Stimulated activated CD8-positive, alpha-beta memory T cell treated with anti-CD3 and anti-CD28 coated beads, Interleukin-7, amount 100 ng/mL, for 48 hours (primary cell): ENCODE measurements at places on chromosomes 4 and X.

DNA sequence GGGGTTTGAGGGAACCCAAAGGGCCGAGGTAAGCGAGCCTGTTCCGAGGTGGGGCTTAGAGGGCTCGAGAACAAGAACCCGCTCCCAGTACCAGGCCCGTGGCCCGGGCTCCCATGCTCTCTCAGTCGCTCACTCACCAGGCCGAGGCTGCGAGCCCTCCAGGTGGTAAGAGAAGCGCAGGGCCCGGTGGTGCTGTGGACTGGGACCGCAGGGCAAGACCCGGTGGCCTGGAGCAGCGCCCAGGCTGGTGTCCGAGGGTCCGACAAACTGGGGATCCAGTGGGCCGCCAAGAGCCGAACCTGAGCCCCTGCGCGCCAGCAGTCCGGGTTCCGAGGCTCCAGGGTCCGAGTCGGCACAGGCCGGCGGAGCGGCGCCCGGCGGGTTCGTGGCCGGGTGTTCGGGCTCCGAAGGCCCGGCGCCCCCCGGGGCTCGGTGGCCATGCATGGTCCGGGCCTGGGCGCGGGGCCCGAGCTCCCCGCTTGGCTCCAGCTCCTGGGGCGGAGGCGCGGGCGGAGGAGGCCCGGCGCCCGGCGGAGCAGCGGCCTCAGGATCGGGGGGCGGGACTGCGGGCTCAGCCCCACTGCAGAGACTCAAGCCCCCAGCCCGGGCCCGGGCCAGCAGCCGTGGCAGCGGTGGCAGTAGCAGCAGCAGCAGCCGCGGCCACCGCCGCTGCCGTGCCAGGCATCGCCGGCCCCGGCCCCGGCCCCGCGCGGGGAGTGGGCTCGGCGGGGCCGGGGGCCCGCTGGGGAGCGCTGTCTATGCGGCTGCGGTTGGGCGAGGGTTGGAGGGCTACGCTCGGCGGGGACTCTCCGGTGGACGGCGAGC, 833 bp downstream of the FGD1 start:
- no peak for DNase-seq

- DNase-seq: peak; percentile 83
Measured at GRCh38 chr4:70901984-70902576, at the start of gene MOB1B. Gene MOB1B (plus strand): TSS chr4:70902369. CDS start chr4:70902537, 168 bp downstream.

GRCh38 chr4:56828784-56829535, 7.5 kb upstream of the SPINK2 start:
- DNase-seq: no peak

- no peak for DNase-seq
Measured at GRCh38 chr4:145781351-145781750, 101.4 kb downstream of the C4orf51 start.

GRCh38 chr4:52059372-52059771, 8.3 kb downstream of the SPATA18 start:
- no peak for DNase-seq

GRCh38 chr4:48119646-48120045, 14.4 kb downstream of the TXK start:
- DNase-seq: no peak

DNA sequence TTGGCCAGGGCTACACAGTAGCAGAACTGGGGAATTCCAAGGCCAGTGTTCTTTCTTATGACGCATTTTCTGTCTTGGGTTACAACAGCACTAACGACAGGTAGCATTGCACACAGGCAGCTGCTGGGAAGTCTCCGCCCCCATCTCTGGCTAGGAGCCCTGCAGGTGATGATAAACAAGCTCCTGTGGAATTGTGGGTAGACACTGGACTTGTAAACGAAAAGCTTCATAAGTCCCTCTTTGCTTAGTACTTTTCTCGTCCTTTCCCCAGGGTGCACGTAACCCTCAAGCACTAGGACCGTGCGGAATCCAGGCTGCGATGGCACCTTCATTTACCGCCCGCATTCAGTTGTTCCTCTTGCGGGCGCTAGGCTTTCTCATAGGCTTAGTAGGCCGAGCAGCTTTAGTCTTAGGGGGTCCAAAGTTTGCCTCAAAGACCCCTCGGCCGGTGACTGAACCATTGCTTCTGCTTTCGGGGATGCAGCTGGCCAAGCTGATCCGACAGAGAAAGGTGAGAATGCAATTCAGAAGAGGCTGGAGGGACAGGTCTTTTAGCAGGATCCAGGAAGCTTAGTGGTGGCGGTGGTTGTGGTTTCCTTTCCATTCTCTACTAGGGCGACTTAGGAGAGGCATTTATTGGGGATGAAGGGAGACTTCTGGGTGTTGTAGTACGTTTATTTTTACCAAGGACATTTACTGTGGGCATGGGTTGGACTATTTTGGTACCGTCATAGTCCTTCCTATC, at the start of gene FAAH2:
TSS of gene FAAH2 (plus strand) at position 200 of the 745 bp plus-strand sequence. CDS start at position 320, 120 bp downstream.
- DNase-seq: peak; percentile 4

GRCh38 chr4:38281371-38282071, 321.3 kb downstream of the PTTG2 start:
- DNase-seq: no peak

DNA sequence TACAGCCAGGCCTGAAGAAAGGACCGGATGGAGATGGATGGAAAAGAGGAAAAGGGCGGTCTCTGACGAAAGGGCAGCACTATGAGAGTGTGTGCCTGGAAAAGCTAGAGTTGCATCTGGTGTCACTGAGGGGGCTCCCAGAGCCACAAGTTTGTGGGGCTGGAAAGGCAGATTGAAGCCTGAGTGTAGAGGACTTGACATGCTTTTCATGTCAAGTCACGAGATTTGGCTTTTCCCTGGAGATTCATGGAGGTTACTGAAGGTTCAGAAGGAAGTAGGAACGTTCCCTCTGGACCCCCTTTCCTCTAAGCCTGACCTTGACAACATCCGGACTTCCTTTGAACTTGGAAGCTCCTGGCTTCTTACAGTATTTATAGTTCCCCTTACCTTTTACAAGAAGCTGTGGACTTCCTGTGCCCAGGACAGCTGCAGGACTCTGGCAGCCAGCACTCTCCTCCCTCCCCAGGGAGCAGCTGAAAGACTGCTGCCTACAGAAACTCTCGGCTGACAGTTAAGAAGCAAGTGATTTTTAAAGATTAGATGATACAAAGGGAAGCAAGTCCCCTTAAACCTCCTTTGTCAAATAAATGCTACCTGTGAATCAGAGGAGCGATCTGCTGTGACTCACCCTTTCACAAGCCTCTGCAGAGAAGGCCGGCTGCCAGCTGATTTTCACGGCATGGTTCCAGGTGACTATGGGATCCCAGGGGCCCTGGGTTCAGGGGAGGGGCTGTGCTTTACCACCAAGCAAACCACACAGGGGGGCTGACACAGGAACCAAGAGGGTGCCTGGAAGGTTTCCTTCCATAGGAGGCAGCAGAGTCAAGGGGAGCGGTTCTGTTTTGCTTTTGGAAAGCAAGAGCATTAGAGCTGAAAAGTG, 72.9 kb upstream of the STIM2 start:
- peak; percentile 60 for DNase-seq

DNA sequence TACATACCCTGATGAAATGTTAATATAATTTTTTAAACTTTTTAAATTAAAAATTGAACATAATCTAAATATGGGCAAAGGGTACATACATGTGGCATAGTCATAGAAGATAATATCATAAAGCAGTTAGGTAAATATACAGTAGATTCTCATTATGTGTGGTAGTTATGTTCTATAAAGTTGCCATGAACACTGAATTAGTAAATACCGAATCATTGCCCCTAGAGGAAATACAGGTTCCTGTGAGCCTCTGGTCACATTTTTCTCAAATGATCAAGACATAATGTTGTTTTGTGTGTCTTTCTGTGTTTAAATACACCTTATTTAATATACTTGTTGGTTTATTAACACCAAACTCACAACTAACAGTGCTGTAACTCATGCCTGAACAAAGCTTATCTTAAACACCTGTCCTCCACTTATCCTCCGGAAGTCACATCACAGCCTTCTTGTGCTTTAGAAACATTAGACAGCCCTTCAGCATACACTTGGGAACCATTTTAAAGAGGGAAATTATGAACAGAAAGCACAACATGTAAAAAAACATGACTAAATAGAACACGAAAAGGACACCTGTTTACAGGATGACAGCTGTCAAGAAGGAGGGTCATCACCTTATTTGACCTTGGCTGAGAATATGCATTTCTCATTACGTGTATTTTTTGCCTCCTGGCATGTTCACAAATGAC, 169.4 kb upstream of the NAP1L5 start:
- DNase-seq: no peak

- DNase-seq: no peak
Measured at GRCh38 chr4:69874507-69874906, 14.6 kb upstream of the SULT1E1 start.

DNA sequence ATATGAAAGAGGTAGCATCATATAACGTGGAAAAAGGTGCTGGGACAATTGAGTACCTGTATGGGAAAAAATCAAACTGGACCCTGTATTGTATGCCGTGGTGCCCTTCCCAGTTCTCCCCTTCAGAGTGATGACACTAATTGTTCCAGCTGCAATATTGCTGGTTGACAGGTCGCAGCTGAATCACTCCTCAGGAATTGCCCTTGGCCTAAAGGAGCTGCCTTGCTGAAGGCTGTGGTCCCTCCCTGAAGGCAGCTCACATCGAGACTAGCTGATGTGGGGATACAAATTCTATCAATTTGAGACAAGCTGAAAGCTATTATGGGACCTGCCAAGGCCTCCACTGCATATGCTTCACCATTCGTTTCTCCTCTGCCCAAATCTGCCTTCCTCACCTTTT, 39.3 kb upstream of the CXCL8 start:
- DNase-seq: no peak

- DNase-seq: no peak
Measured at GRCh38 chr4:69056921-69057550, 39.2 kb upstream of the UGT2B7 start.

- DNase-seq: no peak
Measured at GRCh38 chr4:124432500-124432899, 280.0 kb downstream of the ANKRD50 start.

DNA sequence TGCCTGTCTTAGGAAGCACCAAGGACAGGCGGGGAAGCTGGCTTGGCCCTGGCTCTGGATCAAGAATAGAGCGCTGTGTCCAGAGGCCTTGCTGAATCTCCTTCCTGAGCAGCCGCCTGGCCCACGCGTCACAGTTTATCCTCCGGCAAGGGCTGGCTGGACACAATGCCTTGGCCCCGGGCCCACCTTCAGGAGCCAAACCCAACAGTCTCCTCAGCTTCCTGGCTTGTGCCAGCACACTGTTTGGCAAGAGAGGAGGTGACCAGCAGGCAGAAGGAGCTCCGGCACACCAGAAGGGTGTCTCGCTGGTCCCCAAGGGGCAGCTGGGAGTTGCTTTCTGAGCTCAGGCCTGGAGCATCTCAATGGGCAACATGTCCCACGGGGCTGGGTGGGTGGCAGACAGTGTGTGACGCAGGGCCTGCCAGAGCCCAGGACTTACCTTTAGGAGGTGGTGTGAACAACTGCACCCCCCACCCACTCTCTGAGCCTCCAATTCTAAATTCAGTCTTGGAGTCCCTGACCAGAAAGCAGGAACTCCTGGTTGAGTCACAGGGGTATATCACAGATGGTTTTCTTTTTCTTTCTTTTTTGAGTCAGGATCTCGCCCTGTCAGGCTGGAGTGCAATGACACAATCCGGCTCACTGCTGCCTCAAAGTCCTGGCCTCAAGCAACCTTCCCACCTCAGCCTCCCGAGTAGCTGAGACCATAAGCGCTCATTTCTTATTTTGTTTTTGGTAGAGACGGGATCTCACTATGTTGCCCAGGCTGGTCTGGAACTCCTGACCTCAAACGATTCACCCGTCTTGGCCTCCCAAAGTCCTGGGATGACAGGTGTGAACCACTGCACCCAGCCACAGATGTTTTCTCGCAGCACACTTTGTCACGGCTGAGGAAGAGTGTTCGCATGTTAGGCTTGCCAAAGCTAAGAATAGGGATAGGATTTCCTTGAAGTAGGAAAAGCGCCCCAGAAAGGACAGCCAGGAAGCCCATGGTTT, 361.2 kb downstream of the BCOR start:
- DNase-seq: no peak

GRCh38 chrX:154051201-154051810, 31.6 kb upstream of the IRAK1 start:
- peak; percentile 34 for DNase-seq

DNA sequence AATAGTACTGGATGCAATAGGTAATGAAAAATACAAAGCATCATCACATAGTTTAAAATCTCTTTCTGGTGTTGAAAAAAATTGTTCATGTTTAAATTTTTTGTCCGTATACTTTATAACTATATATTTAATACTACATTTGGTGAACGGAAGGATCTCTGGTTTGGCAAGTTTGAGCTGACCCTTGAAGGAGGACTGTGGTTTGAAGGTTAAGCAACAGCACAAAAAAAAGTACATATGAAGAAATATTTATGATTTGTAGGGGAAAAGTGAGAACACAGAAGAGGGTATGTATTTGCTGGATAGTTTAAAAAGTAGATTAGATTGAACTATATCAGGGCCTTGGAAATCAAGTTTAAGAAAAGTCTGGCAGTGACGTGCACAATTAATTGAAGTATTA, 13.3 kb downstream of the SRP72 start:
- DNase-seq: no peak

GRCh38 chr4:52135171-52135570, 84.1 kb downstream of the SPATA18 start:
- DNase-seq: no peak

DNA sequence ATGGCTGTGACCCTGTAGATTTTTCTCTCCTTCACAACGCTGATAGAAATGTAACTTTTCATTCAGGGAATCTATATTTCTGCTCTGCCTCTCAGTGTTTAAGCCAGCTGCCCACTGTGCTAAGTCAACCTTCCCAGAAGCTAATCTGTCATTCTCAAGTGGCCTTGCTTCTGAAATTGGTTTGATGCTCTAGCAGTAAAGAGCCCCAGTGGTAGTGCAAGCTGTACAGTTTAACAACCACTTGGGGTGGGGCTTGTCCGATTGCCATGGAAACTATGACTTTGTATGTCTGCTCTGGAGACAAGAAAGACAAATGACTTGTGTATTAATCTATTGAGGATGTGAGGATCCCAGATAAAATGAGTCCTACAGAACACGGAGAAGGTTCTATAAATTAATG, 620.9 kb upstream of the GALNT7 start:
- no peak for DNase-seq

DNA sequence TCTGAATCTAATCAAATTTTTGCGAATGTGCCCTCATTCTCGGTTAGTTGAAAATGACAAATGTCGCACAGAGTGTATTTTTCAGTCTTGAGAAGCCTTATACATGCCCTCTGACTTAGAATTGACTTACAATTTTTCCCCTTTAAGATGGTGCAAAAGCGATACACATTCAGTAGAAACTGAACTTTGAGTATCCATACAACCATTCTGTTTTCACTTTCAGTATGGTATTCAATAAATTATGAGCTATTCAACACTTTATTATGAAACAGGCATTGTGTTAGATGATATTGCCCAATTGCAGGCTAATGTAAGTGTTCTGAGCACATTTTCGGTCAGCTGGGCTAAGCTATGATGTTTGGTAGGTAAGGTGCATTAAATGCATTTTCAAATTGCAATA, 43.4 kb downstream of the SLC9A7 start:
- DNase-seq: no peak

DNA sequence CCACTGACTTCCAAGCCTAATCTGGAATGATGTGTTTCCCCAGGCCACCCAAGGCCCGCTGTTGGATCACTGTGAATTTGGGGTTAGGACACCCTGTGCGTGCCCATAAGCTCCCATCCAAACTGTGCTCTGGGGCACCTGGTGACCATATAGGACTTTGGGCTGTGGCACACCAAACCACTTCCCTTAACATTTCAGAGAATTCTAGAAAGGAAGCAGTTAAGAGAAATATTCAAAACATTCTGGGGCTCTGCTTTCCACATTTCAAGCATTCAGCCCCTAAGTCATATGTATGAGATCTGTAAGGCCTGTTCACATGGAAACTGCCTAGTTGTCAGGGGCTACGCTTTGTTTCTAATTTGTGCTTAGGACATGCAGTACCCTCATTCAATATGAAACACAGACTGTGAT, 14.4 kb downstream of the VGLL1 start:
- DNase-seq: no peak
